Inflammatory macrophage treated with lipopolysaccharide for 1 hour (primary cell): ENCODE measurements at places on chromosomes 1 and 21.

- DNase-seq: no peak
These were observed 34.7 kb downstream of the ADARB1 start for GRCh38 chr21:45108808-45109781.

- DNase-seq: no peak
These were observed 35.8 kb downstream of the PGBD5 start for GRCh38 chr1:230390371-230390770.

- DNase-seq: no peak
These were observed 58.6 kb downstream of the PBX1 start for GRCh38 chr1:164617377-164618201.

GRCh38 chr1:20148571-20149500 lies 9.7 kb downstream of the PLA2G2F start:
- DNase-seq: no peak

DNA sequence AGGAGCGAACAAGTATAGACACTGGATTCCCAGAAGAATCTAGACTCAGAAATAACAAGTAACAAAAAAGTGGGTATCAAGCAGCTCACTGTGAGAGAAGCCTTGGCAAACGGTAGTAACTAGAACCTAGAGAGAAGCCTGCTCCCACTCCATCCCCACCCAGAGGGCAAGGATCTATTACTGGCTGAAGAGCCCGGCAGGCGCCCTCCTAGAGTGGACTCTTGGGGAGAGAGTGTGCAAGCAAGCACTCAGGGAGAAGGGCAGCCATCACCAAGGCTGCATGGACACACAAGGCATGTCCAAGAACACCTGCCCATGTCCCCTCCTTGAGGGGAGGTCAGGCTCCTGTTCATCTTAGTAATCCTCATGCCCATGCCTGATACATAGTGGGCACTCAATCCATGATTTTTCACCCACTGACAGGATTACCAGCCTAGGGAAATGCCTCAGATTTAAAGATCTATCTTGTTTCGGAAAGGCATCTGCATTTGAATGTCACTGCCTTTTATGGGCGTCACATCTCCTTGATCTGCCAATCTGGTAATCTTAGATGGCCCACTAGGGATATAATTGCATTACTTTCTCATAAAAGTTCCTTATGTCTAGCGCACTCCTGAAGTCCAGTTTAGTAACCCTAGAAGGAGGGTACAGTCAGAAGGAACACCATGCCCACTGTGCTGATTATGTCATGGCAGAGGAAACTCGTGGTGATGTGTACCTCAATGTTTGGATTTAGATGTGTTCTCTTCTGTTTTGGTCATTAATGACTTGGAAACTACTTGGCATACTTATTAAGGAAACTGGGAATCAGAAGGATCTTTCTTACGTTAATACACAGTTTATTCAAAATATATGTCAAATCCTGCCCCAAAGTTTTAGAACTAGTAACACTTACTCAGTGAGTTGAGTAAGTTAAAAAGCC lies 14.4 kb downstream of the CNN3 start:
- no peak for DNase-seq

GRCh38 chr1:153573351-153573750 lies 7.7 kb upstream of the S100A2 start:
- peak; percentile 70 for DNase-seq

- no peak for DNase-seq
These were observed 8.8 kb downstream of the CYP2J2 start for GRCh38 chr1:59917785-59918180.

- no peak for DNase-seq
These were observed 81.0 kb upstream of the ZBTB18 start for GRCh38 chr1:243970077-243970476.

- no peak for DNase-seq
These were observed 40.6 kb downstream of the PDC start for GRCh38 chr1:186420311-186420710.

- DNase-seq: no peak
These were observed 3.7 kb upstream of the THEM4 start for GRCh38 chr1:151912973-151913372.
